ENCODE measurements at places on chromosomes 6 and 20.

- no peak for DNase-seq
These were observed 115.0 kb upstream of the CHD6 start for GRCh38 chr20:41733151-41733550.

GRCh38 chr6:6995328-6995727 is 112.4 kb upstream of the RREB1 start:
- no peak for DNase-seq

GRCh38 chr6:150547502-150548222 is 52.0 kb upstream of the PLEKHG1 start:
- no peak for DNase-seq

DNA sequence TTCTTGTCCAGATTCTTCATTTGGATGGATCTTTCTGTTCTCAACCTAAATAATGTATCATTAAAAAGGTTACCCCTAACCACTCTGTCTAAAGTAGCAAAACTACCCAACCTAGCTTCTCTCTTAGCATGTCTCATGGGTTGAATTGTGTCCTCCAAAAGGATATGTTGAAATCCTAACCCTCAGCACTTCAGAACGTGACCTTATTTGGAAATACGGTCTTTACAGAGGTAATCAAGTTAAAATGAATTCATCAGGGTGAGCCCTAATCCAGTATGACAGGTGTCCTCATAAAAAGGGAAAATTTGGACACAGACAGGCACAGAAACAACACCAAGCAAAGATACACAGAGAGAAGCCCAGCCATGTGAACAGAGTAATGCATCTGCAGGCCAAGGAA is 6.1 kb upstream of the FRK start:
- DNase-seq: no peak

GRCh38 chr20:64049060-64049877 is at the start of gene SOX18:
Gene SOX18 (minus strand): TSS chr20:64049639. CDS start chr20:64049516, 123 bp downstream.
- DNase-seq: no peak

GRCh38 chr6:140414966-140415620 is 1040.6 kb upstream of the CITED2 start:
- DNase-seq: no peak

- DNase-seq: no peak
These were observed 516.3 kb upstream of the CHD6 start for GRCh38 chr20:42134265-42135098.

GRCh38 chr6:37860226-37860839 is 40.8 kb downstream of the ZFAND3 start:
- no peak for DNase-seq

GRCh38 chr6:6405997-6406714 is 85.7 kb upstream of the F13A1 start:
- DNase-seq: no peak

GRCh38 chr6:94769197-94769596 is 808.1 kb upstream of the MANEA start:
- no peak for DNase-seq

DNA sequence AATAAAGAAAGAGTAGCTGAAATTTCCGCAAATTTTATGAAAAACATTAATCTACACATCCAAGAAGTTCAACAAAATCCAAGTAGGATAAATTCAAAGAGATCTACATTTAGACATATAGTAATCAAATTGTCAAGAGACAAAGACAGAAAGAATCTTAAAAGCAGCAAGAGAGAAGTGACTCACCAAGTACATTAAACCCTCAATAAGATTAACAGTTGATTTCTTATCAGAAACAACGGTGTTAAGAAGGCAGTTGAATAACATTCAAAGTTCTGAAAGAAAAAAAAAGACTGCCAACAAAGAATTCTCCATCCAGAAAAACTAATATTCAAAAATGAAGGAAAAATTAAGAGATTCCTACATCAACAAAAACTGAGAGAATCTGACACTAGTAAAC is 19.2 kb downstream of the BPIFA1 start:
- DNase-seq: no peak

DNA sequence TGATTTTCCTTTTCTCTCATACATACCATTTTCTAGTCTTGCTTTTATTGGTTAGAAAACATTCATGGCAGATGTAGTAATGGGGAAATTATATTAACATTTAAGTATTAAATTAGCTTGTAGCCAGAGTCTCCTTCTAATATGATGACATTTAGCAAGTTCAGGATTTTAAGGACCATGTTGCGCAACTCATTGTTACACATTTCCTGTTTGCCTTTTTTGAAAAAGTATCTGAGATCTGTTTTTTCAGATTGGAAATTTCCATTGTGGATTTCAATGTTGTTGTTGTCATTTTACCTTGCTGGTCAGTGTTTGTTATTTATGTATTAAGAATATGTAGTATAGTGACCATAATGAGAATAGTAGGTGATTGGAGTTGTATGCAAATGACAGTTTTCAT is 38.7 kb downstream of the CDKAL1 start:
- DNase-seq: no peak

All from non-pigmented ciliary epithelial cell (primary cell).